ENCODE measurements at places on chromosomes 3 and 15. TPM values are rescaled to one million over a fixed set of nuclear protein-coding genes. Genes with fewer than 3 reads are reported as not detected.

The DNAJC19 gene
- 37.4 TPM for total RNA-seq

The WDR93 gene
- total RNA-seq, result 0.32 TPM

The CAPN3 gene
- total RNA-seq, result 6.7 TPM

The ST3GAL6 gene
- total RNA-seq, result 9.4 TPM

The SLC30A4 gene
- 8.5 TPM for total RNA-seq

The TIMMDC1 gene
- 107 TPM for total RNA-seq

The C3orf49 gene
- not detected for total RNA-seq

The ZBTB11 gene
- 15.1 TPM for total RNA-seq

The CNTN3 gene
- 4.0 TPM for total RNA-seq

The ATR gene
- 27.7 TPM for total RNA-seq

- peak; percentile 78 for DNase-seq
Observed at GRCh38 chr3:38548154-38548931, 52.2 kb downstream of the EXOG start.

DNA sequence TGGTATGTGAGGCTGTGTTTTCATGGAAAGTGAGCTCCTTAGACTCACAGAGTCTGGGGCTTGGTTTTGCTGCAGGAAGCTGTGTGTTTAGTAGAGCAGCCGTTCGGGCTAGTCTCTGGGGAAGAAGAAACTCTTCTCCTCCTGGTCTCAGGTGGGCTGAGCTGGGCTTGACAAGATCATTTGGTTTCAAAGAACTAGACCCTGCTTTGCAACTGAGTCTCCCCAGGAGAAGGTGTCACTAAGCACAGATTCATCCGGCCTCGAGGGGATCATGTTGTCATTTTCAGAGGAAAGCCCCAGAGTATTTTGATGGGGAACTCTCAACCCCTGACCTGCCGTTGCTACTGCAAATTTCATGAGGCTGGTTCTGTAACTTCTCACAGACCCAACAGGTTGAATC is 188.5 kb downstream of the FAM43A start:
- DNase-seq, result peak; percentile 24

GRCh38 chr3:150161011-150161410 is 190.3 kb upstream of the PFN2 start:
- no peak for DNase-seq

- DNase-seq, result no peak
Observed at GRCh38 chr3:20054549-20054987, 14.3 kb downstream of the KAT2B start.

GRCh38 chr15:64653757-64654156 is 121.6 kb downstream of the RBPMS2 start:
- no peak for DNase-seq

- DNase-seq, result no peak
Observed at GRCh38 chr3:189186101-189186500, 14.3 kb downstream of the TPRG1 start.

DNA sequence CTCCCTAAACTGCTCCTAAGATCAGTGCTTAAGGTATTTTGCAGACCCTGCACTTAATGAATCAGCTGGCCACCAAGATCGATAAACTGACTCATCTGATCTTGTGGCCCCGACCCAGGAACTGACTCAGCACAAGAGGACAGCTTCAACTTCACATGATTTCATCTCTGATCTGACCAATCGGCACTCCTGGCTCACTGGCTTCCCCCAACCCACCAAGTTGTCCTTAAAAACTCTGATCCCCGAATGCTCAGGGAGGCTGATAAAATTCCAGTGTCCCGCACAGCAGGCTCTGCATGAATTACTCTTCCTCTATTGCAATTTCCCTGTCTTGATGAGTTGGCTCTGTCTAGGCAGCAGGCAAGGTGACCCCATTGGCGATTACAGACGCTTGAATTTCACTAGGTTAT is 13.5 kb downstream of the HTR3E start:
- no peak for DNase-seq

- no peak for DNase-seq
Observed at GRCh38 chr3:126295407-126295939, 61.7 kb downstream of the KLF15 start.

- DNase-seq, result no peak
Observed at GRCh38 chr3:27090275-27091041, 278.7 kb downstream of the NEK10 start.

GRCh38 chr3:22886439-22887068 is 316.6 kb upstream of the UBE2E2 start:
- DNase-seq, result no peak

DNA sequence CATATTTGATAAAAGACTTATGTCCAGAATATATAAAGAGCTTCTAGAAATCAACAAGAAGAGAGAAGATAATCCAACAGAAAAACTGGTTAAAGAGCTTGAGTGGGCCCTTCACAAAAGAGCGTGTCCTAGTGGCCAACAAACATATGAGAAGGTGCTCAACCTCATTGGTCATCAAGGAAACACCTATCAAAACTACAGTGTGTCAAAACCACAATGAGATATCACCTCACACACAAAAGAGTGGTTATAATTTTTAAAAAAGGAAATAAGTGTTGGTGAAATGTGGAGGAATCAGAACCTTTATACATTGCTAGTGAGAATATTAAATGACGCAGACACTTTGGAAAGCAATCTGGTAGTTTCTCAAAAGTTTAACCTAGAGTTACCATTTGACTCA is 68.4 kb upstream of the KLF13 start:
- no peak for DNase-seq

- no peak for DNase-seq
Observed at GRCh38 chr15:88513195-88513594, 33.3 kb downstream of the DET1 start.

- no peak for DNase-seq
Observed at GRCh38 chr3:34198309-34198708, 399.9 kb downstream of the PDCD6IP start.

- no peak for DNase-seq
Observed at GRCh38 chr3:108524537-108524936, 14.1 kb upstream of the MYH15 start.

DNA sequence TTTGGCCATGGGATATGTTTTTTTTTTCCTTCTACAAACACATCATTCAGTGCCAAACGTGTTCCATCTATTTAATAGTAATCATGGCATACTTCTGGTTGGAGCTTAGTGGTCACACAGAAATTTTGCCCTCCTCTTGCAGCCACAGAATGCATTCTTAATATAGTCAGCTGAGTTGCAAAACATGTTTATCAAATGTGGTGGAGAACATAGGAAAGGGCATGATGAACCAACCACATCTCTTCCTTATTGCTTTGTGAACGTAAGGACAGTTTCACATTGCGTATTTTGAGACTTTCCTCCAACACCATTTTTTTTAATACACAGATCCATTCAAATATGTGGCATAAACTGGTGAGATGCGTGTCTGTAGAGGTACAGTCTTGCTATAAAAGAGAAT is 106.8 kb downstream of the BBX start:
- DNase-seq, result no peak

DNA sequence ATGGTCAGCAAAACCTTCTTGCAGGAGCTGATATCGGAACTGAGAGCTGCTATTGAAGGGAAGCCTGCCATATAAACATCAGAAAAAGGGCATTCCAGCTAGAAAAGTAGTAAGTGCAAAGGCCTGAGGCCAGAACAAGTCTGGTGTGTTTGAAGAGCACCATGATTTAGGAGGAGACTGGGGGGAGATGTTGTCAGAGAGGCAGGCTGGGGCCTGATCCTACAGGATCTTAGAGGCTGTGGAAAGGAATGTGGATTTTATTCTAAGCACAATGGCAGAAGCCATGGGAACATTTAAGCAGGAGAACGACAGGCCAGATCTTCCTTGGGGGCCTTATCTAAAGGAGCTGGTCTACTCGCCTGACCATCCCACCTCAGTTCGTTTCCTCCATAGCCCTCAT is 5.1 kb upstream of the MUC13 start:
- DNase-seq, result no peak

DNA sequence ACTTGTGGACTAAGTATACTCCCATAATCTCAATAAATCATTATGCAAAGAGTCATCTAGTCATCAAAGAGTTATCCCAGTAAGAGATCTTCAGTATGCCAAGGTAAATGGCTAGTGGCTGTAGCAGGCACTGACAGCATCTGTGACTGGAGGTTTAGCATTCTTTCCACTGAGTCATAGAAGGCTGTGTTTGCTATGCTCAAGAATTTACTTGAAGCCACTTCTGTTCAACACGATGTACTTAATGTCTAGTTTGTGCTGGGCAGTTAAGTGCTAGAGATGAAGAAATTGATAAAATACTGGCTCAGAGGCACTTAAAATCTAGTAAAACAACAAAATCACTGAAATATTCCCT is 13.0 kb downstream of the ZBED2 start:
- DNase-seq, result no peak

GRCh38 chr15:53197426-53197839 is 407.3 kb upstream of the ONECUT1 start:
- no peak for DNase-seq

DNA sequence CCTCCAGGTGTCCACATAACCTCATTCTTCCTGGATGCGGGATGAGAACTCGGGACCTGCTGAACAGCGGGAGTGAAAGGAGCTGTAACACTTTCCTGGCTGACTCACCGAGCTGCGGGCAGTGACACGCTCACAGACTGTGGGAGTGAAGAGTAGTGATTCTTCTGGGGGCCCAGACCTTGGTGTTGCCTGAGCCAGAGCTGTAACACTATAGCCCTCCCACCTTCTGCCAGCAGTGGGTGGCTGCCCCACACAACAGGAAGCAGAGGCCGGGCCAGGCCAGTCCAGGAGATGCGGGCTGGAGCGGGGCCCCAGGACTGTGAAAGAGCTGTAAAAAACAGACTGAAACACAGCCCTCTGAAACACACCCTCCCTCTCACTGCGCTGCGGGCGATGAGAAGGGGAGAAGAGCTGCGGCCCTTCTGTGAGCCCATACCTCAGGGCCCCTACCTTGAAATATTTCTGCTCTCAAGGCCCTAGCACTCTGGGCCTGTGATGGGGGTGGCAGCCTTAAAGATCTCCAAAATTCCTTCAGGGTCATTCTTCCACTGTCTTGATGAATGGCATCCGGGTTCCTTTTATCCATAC is 464.0 kb upstream of the CCDC54 start:
- no peak for DNase-seq

DNA sequence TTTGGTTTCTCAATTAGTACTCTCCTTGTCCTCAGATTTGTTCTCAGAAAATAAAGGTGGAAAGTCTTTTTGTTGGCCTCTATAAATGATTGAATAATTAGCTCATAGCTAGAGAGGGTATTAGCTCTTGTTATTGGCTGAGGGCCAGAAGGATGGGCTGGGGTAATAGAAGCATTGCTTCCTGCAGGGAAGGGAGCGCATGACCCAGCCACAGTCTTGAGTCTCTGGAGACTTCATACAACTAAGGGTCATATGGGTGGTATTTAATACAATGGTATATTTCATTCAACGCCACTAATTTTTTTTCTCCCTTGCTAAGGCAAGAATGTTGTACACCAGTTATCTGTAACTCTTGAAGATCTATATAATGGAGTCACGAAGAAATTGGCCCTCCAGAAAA is 8.4 kb downstream of the DNAJA4 start:
- no peak for DNase-seq

DNA sequence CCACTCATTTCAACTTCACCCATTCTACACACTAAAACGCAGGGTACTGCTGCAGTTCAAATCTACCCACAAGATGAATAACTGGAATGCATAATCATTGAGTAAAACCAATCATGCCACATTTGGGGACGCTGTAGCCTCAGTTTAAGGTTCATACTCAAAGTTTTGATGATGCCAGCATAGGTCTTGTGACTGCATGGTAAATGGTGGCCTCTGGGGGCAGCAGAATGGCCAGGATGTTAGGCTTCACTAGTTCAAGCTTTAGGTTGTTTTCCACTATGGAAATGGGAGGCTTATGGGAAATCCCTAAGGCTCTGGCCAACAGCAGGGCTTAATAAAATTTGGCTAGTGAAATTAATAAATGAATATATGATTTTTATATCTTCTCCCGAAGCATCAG is 104.3 kb upstream of the TSC22D2 start:
- no peak for DNase-seq

GRCh38 chr3:4853749-4854140 is 125.5 kb upstream of the BHLHE40 start:
- no peak for DNase-seq

DNA sequence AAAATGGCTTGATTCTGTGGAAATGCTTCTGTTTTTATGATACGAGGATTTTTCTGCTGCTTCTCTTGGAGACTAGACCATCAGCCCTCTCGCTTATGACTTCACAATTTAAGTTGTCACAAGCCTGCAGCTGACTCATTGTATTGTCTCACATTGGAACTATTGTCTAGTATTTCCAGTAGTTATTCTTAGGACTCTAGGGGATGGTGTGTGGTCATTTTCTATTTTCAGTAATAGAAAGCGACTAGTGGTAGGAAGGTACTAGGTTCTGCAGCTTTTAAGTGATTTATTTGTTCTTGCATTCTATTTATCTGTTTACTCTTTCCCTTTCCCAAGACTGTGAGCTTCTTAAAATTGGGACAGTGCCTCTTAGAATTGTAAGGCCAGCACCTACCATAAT is 66.3 kb upstream of the CRTC3 start:
- no peak for DNase-seq

DNA sequence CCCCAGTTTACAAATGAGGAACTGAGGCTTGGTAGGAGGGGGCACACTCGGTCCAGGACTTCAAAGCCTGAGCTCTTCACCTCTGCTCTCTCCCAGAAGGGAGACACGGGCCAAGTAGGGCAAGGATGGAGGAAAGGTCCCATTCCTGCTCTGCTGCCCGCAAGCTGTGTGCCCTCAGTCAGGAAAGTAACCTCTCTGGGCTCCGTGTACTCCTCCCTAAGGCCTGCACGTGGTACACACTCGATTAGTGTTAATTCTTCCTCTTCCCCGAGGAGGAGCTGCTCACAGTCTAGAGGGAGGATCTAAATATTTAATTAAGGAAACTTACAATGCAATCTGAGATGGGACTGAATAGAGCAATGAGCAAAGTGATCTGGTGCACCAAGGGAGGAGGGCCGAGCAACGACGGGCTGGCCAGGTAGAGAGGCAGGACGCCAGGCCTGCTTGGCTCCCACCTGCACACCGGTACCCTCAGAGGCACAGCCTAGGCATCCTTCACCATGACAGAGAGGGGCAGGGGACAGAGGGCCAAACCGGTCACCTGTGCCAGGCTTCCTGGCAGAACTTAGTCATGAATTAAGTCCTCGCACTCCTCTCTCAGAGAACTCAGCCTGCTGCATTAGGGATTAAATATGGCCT is 47.2 kb upstream of the IQSEC1 start:
- no peak for DNase-seq

DNA sequence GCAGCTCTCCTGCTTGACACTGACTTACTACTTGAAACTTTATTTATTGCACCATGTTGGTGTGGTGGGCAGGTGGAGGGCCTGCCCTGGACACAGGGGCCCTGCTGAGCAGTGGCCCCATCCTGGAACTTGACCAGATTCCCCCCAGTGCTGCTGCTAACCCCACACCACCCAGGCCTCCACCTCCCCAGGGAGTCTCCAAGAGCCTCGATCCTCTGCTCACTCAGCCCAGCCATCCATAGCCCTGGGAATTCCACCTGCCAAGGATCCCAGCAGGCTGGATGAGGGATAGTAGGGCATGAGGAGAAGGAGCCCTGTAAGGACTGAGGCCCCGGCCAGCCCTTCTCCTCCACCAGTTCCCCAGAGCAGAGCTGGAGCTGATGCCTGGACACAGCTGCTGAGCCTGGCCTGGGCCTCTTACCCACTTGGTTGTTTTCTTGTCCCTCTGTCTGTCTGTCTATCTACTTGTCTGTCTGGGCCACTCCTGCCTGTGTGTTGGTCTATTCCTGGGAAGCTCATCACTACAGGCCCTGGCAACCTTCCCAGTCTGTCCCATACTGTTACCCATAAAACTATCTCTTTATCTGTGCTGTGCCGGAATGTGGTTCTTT is 2.8 kb downstream of the CHAC1 start:
- DNase-seq, result no peak
